ENCODE measurements at places on chromosomes 2 and 18.

- no peak for DNase-seq
Measured at GRCh38 chr2:178676046-178676445, 131.2 kb downstream of the TTN start.

GRCh38 chr2:112724591-112725525, 4.0 kb downstream of the NT5DC4 start:
- no peak for DNase-seq

- no peak for DNase-seq
Measured at GRCh38 chr18:374721-375168, 106.9 kb upstream of the THOC1 start.

DNA sequence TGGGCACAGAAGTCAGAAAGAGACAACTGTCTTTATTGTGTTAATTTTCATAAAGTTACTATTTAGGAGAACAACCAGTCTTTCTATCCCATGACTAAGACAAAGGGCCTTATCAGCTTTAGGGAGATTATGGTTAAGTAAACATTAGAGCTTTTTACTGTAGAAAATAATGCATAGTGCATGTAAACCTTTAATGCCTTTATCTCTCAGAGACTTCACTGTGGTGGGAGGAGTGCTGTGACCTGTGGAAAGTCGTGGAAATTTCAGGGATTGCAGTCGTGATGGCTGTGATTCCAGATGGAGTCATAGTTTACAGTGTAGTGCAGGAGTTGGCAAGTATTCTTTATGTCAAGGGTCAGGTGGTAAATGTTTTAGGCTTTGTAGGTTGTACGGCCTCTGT, 15.8 kb downstream of the ZNF236 start:
- no peak for DNase-seq

DNA sequence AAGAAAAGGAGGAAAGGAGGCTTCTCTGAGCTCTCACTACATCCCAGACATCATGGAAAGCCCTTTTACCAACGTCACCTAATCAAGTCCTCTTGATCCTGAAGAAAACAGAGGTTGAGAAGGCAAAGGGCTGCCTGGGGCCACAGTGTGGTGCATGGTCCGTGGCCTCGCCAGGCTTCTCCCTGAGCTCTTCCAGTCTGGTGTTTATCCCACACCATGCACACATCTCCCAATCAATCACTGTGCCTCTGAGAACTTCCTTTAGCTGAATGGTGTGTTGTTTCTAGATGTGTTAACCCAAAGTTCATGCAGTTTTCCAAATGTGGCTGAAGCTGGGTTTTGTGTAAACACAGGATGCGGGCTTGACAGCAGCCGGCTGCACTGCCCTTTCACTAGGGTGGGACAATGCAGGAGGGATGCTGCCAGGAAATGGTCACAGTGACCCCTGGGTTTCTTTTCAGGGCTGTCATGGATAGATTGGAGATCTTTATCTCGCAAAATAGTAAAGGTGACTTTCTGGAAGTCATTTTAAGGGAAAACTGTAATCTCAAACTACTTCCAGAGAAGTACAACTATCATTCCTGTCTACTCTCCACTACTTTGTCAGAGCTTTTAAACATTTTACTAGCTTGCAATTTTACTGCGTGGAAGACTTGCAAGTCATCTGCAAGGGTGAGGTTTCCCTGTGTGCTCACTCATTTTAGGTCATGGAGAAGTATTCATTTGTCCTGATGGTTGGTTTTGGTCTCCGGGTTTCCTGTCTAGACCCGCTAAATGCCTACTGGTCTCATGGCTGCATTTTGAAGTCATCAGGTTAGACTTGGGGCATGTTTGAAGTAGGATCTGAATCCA, 54.6 kb downstream of the IL1R2 start:
- DNase-seq: no peak

- peak; percentile 32 for DNase-seq
Measured at GRCh38 chr2:11417946-11418585, 47.9 kb downstream of the E2F6 start.

DNA sequence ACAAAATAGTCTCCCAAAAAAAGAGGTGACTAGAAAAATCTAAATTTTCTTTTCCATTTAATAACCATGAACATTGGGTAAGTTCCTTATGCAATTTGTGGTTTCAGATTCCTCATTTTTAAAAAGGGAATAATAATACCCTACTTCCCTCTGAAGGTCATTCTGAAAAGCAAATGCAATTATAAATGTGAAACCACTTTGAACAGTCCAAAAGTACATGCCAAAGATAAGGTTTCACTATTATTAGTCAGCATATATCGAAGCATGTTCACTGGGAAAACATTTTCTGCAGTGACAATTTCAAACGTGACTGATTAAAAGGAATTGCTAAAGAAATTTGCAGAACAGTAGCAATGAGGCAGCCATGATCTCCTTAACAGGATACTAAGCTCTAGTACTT, 100.1 kb upstream of the RNF152 start:
- DNase-seq: no peak

DNA sequence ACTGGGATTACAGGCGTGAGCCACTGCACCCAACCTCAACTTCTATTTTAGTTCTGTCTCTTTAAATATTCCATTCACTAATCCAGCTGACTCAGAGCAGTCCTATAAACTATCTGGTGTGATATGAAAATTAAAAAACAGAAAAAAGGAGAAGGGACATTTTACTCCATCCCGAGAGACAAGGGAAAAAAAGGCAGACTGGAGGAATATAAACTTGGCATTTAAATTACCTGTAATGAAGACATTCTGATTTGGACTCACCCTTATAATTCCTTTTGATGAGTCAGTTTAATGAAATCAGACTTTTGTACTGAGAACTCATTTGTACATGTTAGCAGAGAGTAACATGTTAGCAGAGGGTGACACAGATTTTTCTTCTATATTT, 74.8 kb upstream of the RIOK3 start:
- no peak for DNase-seq

- no peak for DNase-seq
Measured at GRCh38 chr2:70094171-70094977, 7.1 kb downstream of the PCBP1 start.

GRCh38 chr18:35672897-35673296, 91.4 kb downstream of the GALNT1 start:
- no peak for DNase-seq

DNA sequence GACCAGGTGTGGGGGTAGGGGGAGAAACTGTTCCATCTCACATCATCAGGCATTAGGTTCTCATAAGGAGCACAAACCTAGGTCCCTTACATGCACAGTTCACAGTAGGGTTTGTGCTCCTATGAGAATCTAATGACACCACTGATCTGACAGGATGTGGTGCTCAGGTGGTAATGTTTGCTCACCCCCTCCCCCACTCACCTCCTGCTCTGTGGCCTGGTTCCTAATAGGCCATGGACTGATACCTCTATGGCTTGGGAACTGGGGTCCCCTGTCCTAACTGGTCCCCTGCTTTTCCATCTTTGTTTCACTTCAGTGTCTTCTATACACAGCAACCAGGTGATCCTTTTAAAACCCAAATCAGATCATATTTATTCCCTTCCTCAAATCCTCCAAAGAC, 267.8 kb downstream of the TNS1 start:
- DNase-seq: no peak

DNA sequence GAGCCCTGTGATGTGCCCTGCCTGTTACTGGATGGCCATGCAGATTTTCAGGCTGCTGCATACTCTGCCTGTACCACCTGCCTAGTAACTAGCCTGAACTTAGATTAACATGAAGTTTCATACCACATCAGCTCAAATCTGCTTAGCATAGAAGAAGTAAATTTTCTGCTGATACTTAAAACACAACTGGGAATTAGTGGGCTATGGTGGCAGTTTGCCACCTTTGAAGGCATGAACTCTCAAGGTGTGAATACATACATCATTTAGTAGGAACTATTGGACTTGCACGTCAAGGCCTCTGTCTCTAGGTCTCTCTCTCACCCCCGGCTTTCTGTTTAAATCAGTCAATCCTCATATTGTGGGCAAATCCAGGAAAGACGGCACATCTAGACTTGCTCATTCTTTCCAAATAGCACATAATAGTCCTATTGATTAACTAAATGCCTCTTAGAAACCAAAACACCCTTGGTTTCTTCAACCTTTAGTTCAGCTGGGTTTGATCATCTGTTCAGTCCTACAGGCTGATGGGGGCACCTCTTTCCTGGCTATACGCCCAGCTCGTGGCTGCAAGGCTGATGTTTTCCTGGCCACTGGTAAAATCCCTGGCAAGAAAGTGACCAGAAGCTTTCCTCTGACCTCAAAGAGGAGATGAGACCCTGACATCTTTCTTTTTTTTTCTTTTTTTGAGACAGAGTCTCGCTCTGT, 58.4 kb downstream of the ALPK2 start:
- DNase-seq: peak; percentile 21

GRCh38 chr2:81250270-81250669, 945.7 kb upstream of the LRRTM1 start:
- DNase-seq: no peak

DNA sequence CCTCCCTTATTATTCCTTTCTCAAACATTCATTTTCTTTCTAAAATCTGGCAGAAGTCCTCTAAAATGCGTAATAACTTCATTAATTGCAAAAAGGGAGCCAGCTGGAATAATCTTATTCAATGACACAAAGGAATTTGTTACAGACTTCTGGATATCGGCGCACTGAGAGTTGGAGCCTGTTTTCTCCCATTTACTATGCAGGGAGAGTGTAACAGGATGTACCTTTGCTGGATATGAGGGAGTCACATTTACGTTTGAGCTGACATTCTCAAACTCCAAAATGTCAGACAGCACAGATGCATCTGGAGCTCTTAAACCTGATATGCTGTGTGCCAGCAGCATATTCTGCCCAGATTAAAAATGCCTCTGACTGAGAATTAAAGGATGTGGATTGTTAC, 275.3 kb downstream of the TMX3 start:
- no peak for DNase-seq

DNA sequence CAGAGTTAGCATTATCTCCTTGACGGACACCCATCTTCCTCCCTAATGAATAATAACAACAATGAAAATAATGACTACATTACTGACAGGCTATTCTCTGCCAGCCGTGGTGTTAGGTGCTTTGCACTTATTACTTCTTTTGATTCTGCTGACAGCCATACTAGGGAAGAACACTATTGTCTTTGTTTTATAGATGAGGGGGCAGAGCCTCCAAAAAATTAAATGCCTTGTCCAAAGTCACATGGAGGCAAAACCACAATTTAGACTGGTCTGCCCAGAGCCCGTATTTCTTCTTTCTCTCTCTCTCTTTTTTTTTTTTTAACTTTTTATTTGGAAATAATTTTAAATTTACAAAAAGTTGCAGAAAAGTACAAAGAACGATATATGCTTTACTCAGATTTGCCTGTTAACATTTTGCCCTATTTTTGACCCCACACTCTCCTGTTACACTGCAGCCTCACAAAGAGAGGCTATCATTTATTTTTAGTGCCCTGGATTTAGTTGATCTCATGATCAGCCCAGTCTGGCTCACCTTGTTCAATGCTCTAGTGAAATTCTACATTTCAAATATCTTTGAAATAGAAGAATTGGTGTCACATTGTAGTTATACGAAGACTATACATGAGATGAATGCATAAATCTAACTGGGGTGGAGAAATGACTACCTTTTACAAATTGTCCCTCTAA, 369.4 kb downstream of the LRRTM1 start:
- no peak for DNase-seq

GRCh38 chr2:9001229-9001628, 2.3 kb downstream of the MBOAT2 start:
- no peak for DNase-seq

GRCh38 chr18:33540392-33540791, 37.6 kb upstream of the ASXL3 start:
- DNase-seq: no peak

GRCh38 chr18:61331051-61331450, 2.2 kb upstream of the CDH20 start:
- DNase-seq: no peak

GRCh38 chr18:59268721-59269562, 4.3 kb downstream of the RAX start:
- peak; percentile 71 for DNase-seq

DNA sequence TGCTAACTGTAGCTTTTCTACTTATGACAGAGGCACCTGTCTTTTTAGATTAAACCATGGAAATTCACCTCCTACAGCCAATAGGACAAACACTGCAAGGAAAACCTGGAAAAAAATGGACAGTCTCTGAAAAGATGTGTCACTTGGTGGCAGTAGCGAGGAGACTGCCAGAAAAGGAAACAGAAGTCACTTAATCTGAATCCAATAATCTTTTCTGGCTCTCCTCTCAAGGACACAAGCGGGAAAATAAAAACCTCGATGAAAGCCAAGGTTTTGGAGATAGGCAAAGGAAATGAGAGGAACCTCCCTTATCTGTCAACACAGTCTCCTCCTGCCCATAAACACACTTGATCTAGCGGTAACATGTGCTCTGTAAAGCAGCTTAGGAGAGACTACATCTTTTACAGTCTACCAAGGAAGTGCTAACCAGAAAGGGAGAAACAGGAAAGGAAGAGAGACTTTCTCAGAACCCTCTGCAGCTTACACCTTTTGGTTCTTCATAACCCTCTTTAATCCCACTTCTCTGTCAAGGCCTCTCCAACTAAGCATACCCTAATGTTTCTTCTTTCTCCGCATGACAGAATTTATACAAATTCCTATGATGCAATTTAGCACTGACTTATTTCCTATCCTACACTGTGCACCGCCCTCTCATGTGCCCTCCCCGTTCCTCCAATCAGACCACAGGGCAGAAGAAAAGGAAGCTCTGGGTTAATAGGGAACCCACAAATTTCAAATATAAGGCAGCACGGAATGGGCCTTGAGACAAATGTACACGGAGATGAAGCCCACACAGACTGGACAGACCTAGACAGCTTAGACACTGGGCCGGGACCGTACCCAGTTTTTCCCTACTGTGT, 52.8 kb downstream of the CLASP1 start:
- peak; percentile 32 for DNase-seq

DNA sequence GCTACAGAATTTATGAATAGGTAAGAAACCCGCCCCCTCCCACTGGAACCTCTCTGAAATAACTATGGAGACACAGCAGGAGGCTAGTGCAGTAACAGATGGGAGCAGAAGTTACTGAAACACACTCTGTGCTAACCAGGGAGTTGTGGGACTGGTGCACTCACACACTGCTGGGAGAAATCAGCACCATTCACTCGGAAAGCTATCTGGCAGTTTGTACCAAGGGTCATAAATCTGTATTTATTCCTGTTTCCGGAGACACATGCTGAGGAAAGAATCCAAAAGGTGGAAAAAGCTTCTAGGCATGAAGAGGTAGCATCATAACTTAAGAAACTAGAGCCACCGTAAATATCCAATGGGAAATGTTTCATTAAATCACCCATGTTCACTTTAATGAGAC, 39.9 kb downstream of the TGFA start:
- DNase-seq: no peak

DNA sequence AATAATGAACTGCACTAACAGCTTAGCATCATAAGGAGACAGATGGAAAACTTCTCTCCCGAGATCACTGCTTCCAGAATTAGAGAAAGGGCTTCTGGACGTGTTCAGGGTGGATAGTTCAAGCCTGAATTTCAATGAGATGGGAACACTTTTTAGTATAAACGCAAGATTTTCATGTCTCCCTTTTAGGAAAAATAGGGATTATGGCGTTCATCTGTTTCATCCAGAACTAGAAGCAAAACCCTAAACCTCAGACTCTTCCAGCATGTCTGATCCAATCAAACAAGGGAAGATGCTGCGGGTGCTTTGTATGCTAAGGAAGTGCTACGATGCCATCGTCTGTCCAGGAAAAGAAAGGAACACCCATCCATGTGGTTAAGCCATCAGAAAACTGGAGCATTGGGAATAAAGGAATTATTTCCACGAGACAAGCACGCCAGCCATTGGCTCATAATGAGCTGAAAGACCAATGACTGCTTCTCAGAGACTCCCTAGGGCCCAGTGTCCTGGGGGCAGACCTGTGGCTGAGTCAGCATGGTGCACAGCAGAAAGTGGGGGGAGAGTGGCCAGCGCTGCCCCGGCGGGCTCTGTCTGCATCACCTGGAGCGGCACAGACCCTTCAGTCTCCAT, 65.9 kb upstream of the AFF3 start:
- no peak for DNase-seq

Measured in activated CD4-positive, alpha-beta T cell treated with anti-CD3 and anti-CD28 coated beads for 48 hours (primary cell).